Skin of body (tissue), 3 donors: ENCODE measurements at places on chromosomes 11 and 22. TPM values are rescaled to one million over a fixed set of nuclear protein-coding genes. Genes with fewer than 3 reads are reported as not detected.

Gene RNF169
- 21.8 TPM for total RNA-seq

Gene SLC15A3
- 8.8 TPM for total RNA-seq

Gene MS4A6E
- not detected for total RNA-seq

Gene VPREB1
- not detected for total RNA-seq

Gene LRRN4CL
- 12.7 TPM for total RNA-seq

Gene OR52I2
- total RNA-seq, result not detected

Gene HTR3B
- not detected for total RNA-seq

Gene OR2D2
- not detected for total RNA-seq

Gene MAJIN
- not detected for total RNA-seq

Gene ZFPL1
- 20.5 TPM for total RNA-seq

Gene TMEM25
- 8.1 TPM for total RNA-seq

Gene KREMEN1
- 30.4 TPM for total RNA-seq

Gene MPZL3
- total RNA-seq, result 26.1 TPM

Gene EED
- 25.4 TPM for total RNA-seq

Gene ZNF195
- 15.8 TPM for total RNA-seq

Gene TSSK2
- not detected for total RNA-seq

GRCh38 chr11:14969901-14970323 is 2.2 kb downstream of the CALCA start:
- DNase-seq, result no peak

- no peak for DNase-seq
Observed at GRCh38 chr11:2169005-2169378, 2.6 kb downstream of the TH start.

- no peak for DNase-seq
Observed at GRCh38 chr11:1828542-1828941, 6.2 kb upstream of the SYT8 start.

DNA sequence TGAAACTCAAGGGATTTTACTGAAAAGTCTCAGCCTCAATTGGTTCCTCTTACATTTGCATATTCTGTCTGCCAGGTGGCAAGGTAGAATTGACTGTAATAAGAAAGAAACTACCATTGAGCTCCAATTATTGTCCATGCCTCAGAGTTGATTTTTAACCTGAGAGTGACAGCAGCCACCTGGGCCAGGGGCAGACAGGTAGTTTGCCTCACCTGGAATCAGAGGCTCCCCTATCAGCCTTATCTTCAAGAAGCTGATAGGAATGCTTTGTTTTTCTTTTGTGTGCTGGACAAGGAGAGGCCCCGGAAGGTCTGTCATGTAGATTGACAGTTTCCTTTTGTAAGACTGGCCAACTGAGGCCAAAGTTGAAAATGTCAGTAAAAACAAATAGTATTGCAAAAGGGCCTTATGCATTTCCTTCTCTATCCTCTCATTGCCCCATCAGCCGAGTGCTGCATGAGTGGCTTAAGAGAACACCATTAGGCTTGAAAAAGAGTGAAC is 34.1 kb downstream of the CD44 start:
- no peak for DNase-seq

DNA sequence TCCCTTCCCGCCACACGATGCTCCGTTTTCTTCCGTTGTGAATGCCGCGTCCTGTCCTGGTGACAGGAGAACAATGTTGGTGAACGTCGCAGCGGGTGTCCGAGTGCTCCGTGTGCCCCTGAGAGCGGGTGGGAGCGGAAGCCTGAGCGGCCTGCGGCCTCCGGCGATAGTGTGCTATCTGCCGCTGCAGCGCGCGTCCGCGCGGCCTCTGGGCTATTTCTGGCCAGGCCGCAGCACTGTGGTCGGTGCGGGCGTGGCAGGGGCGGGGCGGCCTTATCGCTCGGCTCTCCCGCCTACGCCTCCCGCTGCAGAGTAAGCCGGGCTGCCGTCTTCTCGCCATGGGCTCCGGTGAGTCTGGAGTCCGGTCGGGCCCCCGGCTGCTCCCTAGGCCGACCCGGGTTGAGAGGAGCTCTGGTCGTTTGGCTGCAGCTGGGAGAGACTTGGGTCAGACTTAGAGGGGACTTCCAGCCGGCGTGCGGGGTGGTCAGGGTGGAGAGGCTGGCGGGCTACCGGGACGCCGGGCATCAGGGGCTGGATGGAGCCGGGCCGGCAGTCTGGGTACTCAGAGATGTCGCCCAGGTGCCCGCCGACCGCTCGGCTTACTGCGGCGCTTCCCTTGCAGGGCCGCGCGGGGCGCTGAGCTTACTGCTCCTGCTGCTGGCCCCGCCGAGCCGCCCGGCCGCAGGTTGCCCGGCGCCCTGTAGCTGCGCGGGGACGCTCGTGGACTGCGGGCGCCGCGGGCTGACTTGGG is at the start of gene GP1BB:
GP1BB (plus strand) TSS at position 308 of the 751 bp plus-strand sequence; CDS start at position 339, 31 bp downstream.
- DNase-seq, result no peak

- DNase-seq, result no peak
Observed at GRCh38 chr11:62324731-62325556, 12.3 kb upstream of the ASRGL1 start.

DNA sequence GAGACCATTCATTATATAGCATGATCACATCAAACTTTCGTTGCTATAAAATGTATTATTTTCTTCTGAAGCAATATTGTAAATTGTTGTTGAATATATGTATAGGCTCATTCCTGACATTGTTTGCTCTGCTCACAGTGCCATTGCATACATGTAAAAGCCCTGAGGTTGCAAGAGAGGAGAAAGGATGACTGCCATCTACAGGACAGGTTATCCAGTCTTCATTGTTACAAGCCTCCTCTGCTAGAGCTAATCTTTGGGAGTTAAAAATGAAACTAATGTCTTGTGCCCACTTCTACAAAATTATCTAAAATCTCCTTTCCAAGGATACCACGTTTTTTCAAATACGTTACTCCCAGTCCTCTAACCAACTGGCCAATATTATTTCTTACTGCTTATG is 16.4 kb upstream of the OR5AL1 start:
- DNase-seq, result no peak

DNA sequence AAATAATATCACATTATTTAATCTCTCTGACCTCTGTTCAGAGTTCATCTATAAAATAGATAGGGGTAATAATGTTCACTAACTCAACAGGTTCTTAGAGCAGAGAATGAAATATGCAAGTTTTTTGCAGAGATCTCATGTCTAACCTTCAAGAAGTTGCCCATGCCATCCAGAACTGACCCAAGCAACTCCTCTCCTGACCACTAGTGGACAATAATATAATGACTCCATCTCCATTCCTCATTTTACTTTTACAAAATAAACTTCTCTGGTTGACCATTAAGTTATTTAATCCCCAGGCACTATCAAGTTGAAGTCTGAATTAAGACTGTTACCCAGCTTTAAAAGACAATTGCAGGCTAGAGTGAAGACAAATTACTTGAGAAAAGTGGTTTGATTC is 382.6 kb downstream of the KCNA4 start:
- DNase-seq, result no peak

- DNase-seq, result peak; percentile 71
Observed at GRCh38 chr11:61004180-61004611, 32.7 kb downstream of the CD6 start.

- DNase-seq, result no peak
Observed at GRCh38 chr22:45169591-45170466, 6.1 kb downstream of the NUP50 start.

DNA sequence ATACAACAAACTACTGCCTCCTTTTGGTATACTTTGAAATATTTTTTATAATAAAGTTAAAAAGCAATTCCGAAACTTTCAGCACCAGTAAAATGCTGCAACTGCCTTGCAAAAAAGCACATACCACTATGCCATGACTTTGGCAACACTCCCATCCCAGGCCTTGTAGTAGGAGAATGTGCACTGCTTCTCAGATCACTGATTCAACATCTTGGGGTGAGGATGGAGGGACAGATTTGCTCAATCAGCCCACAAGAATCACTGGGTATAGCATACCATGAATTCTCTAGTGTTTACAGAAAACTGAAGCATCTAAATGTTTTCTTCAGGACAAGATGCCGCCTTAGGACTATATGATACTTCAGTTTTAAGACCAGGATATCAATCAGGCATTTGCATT is 14.9 kb downstream of the EIF4ENIF1 start:
- DNase-seq, result no peak

- DNase-seq, result no peak
Observed at GRCh38 chr11:57180081-57180561, 1.6 kb upstream of the LRRC55 start.

DNA sequence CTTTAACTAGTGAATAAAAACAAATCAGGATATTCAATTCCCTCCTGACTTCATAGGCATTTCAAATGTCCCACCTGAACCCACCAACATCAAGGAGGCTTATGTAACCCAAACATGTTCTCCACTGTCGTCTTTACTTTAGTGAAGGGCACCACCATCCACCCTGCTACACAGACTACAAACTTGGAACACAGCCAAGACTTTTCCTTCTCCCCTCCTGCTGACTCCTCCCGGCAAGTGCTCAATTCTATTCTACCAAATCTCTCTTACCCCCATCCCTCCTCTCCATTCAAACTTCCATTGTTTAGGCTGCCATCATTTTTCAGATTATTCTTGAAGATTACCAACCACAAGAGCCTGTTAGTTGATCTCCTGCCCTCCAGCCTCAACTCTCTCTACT is 24.3 kb downstream of the SAAL1 start:
- DNase-seq, result no peak

GRCh38 chr11:72972496-72973128 is 158.4 kb downstream of the ATG16L2 start:
- no peak for DNase-seq

GRCh38 chr22:22461583-22461982 is 47.0 kb downstream of the ZNF280B start:
- DNase-seq, result no peak

- no peak for DNase-seq
Observed at GRCh38 chr22:47784991-47785390, 1022.5 kb downstream of the TBC1D22A start.

GRCh38 chr22:50027639-50028537 is 15.3 kb upstream of the IL17REL start:
- peak; percentile 2 for DNase-seq

- DNase-seq, result no peak
Observed at GRCh38 chr11:74714904-74715303, 16.3 kb downstream of the CHRDL2 start.

GRCh38 chr22:39277142-39277607 is 32.4 kb upstream of the PDGFB start:
- no peak for DNase-seq

DNA sequence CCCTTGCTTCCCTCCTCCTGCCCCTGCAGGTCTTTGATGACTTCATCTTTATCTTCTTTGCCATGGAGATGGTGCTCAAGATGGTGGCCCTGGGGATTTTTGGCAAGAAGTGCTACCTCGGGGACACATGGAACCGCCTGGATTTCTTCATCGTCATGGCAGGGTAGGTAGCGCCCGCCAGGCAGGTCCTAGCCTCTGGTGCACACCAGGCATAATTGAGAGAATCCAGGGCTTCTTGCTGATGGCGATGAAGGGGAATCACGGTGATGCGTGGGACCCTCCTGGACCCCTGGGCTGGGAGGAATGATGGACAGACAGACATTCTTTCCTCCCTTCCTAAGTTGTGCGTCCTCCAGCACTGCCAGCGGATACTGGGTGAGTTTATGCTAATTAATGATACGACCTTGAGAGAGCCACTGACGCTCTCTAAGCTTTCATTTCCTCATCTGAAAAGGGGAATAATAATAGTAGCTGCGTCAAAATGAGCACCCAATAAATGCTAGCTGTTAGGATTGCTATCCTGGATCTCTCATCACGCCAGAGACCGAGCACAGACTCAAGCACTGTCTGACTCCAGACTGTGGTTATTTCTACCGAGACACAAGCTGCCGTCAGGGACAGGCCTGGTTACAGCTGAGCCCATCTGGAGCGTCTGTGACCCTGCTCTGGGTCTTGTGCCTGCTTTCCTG is 30.1 kb downstream of the CACNA1I start:
- DNase-seq, result no peak

DNA sequence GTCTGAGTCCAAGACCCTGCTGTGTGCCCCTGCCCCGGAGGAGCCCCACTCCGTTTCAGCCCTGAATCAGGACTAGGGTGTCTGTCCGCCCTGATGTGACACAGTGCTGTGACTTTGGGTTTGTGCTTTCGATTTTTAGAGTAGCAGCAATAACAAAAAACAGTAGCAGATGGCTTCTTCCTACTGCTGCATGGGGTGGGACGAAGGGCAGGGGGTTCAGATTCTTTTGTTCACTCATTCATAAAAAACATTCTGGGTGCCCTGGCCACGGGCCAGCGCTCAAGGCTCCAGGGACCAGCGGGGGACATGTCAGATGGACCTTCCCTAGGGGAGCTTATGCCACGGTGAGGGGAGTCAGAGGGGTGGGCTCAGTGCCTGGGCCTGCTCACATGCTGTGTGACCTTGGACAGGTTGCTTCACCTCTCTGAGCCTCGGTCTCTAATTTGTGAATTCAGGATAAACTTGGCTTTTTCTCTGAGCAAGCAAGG is 24.6 kb upstream of the PRR5 start:
- DNase-seq, result no peak

- no peak for DNase-seq
Observed at GRCh38 chr22:41979423-41980250, 10.4 kb downstream of the SEPTIN3 start.

- DNase-seq, result no peak
Observed at GRCh38 chr22:36965696-36966095, 52.3 kb downstream of the CSF2RB start.

DNA sequence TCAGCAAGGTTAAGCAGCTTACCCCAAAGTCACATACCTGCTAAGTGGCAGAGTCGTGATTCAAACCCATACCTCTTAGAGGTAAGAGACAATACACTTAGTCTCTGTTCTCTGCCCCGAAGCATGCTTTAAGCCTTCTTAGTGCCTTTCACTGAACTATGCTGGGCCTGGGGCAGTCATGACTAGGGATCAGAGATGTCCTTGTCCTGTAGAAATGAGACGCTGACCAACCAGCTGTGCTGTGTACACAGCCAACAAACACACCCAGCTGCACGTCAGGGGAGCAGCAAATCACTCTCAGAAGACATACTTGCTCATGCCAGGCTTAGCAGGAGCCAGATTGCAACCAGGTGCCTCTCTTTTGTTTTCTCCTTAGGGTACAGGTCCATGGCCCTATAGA is 255.7 kb downstream of the BUD13 start:
- DNase-seq, result no peak

- peak; percentile 0 for DNase-seq
Observed at GRCh38 chr11:8566613-8567210, 27.3 kb downstream of the STK33 start.

GRCh38 chr11:1449490-1450243 is 36.9 kb downstream of the MOB2 start:
- no peak for DNase-seq

DNA sequence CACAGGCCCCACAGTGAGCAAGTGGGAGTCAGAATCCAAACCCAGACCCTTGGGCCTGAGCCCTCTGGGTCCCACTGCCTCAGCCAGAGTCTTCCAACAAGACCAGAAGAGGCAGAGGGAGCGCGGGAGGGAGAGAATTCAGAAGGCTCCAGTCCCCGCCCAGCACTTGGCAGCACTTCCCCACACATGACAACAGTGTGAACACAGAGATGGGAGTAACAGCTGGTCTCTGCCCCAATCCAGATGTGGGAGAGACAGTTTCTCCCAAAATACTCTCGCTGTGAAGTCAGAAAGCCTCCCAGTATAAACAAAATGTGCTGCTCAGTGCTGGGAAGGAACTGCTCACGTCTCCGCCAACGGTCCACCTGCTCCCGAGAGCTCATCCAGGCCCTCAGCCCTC is 219.9 kb downstream of the MN1 start:
- DNase-seq, result peak; percentile 96

- no peak for DNase-seq
Observed at GRCh38 chr11:46335890-46336562, 11.2 kb upstream of the DGKZ start.
